ENCODE measurements at places on chromosomes 11 and 22. TPM values are rescaled to one million over a fixed set of nuclear protein-coding genes. Genes with fewer than 3 reads are reported as not detected.

- no peak for DNase-seq
These were observed 1.3 kb downstream of the USP28 start for GRCh38 chr11:113874096-113874495.

- DNase-seq: no peak
These were observed 29.5 kb upstream of the FCHSD2 start for GRCh38 chr11:73171436-73172161.

DNA sequence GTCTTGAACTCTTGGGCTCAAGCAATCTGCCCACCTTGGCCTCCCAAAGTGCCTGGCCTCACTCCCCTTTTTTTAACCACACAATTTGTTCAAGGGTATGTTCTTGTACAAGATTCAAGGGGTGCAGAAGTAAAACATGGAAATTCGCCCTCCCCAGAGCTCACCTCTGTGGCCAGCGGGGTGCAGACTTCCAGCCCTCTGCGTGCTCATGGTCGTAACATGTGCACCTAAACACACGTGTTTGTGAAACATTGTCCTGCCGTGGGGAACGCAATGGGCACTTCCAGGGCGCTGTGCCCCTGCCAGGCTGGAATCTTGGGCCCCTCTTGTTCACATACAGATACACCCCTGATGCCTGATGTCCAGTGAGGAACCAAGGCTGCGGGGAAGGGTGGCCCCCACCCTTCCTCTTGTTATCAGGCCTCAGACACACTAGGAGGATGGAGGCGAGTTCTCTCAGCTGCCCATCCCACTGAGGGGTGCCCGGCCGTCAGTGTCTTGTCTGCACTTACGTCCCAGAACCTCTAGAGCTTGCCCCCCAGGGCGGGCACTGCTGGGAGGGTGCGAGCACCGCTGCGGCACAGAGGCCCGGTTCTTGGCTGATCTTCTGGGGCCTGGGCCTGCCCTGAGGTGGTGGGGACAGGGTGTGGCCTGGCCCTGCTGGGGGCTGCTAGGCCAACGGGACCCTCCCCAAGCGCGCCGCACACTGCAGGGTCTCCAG is 4.1 kb upstream of the EPS8L2 start:
- no peak for DNase-seq

DNA sequence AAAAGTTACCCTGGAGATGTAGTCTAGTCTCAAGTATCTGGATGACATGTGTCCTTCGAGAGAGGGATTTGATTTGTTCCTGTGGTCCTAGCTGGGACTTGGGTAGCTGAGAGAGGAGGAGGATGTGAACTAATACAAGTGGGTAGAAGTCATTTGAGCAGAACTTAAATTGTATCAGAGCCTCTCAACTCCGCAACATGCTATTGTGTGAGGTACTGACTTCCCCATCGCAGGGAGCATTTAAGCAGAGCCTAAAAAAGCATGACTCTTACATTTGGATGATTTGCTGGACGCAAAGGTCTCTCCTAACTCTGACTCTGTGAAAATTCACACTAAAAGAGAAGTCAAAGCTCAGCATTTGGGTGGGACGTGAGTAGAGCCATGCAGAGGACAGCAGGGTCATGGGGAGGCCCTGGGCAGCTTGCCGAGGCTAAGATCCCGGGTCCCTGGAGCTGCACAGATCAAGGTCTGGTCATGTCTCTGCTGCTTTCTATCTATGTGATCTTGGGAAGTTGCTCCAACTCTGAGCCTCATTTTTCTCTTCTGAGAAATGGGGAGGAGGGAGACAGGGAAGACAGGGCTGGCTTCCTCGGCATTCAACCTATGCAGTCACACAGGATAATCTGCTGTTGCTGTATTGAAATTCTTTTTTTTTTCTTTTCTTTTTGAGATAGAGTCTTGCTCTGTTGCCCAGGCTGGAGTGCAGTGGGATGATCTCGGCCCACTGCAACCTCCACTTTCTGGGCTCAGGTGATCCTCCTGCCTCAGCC is 44.9 kb downstream of the CD82 start:
- no peak for DNase-seq

- peak; percentile 66 for DNase-seq
These were observed 749.9 kb downstream of the METTL15 start for GRCh38 chr11:28858076-28858475.

DNA sequence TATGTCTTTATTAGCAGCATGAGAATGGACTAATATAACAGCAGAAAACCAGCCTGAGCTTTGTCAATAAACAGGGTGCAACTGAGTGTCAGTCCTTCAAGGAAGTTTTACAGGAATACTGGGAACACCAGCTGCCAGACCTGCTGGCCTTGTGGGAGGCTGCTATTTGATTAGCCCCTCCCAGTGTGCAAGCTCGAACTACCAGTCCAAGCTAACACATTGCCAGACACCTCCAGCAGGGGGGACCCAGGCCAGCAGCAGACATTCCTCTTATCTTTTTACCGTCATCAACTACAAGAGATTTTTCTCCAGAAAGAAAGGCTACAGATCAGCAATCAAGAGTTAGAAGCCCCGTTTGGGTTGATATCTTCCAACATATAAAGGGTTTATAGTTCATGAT is 942.8 kb upstream of the TENM4 start:
- DNase-seq: peak; percentile 0

- no peak for DNase-seq
These were observed 22.8 kb upstream of the DGAT2 start for GRCh38 chr11:75745807-75746206.

- no peak for DNase-seq
These were observed 56.1 kb downstream of the HIRA start for GRCh38 chr22:19375435-19375834.

DNA sequence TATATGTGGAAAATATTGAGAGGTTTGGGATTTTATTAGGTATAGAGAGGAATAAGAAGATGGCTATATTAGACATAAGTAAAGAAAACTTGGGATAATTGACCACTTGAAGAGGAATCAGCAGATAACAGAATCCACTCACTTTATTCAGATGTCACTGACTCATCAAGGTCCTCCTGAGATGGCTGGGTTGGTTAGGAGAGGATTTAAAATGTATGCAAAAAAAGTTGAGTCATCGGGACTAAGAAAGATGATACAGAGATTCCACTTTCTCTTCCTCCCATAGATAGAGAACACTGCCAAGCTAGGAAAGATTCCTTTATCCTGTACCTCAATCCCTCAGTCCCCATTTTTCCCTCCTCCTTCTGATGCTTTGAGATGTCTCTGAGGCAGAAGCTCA is at the start of gene OR6A2:
TSS of gene OR6A2 (minus strand) at position 288 of the 400 bp plus-strand sequence. CDS start 3,981 bp downstream, outside the sequence.
- peak; percentile 2 for DNase-seq

DNA sequence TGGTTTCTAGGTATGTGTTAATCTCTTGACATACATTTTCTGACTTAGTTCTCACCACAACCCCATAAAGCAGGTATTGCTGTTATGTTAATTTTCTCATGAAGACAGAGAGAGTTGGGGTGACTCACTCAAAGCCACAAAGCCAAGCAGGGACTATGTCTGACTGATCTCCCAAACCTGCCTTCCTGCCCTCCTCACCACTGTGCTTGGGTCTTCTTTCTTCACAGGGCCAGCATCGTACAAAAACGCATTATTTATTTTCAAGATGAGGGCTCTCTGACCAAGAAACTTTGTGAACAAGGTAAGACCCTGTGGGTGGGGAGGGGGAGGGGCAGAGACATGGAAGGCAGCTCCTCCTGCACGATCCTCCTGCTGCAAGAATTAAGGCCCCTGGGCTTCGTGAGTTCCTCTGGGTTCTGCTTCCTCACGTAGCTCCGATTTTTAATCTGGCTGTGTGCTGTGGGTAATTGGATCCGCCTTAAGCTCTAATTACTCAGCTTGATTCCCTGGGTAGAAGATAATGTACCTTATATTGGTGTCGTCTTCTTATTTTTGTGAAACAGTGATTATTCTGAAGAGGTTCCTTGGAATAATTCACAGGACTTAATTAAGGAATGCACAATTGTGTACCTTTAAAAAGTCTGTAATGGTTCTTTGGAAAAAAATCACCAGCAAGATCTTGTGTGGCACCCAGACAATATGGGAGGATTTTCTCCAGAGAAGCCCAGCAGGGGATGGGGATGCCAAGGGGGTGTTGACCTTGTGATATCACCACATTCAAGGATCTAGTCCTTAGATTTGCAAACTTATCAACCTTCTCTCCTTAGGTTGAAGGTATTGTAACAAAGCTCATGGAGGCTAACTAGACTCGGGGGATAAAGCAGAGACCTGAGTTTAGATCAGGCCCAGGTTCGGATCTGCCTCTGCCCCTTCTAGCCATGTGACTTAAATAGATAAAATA is 112.9 kb downstream of the SPON1 start:
- DNase-seq: no peak

- DNase-seq: no peak
These were observed 45.3 kb downstream of the ZBTB44 start for GRCh38 chr11:130269326-130269943.

GRCh38 chr22:42585096-42585495 is 29.6 kb downstream of the POLDIP3 start:
- DNase-seq: no peak

C1QTNF6 gene
- 10.6 TPM for total RNA-seq

ANGPTL5 gene
- total RNA-seq: not detected

All from fibroblast of villous mesenchyme (primary cell).